ENCODE measurements at places on chromosomes 6 and 20. TPM values are rescaled to one million over a fixed set of nuclear protein-coding genes. Genes with fewer than 3 reads are reported as not detected.

Gene SAPCD1
- 9.9 TPM for total RNA-seq

Gene COL9A3
- total RNA-seq: 11.7 TPM

Gene ADISSP
- 75.7 TPM for total RNA-seq

Gene DEFB125
- total RNA-seq: not detected

Gene GABRR1
- total RNA-seq: 0.67 TPM

Gene NKX2-4
- 0.13 TPM for total RNA-seq

Gene B3GALT4
- 4.0 TPM for total RNA-seq

Gene TP53TG5
- total RNA-seq: 0.69 TPM

Gene KCNK16
- total RNA-seq: not detected

Gene TTK
- total RNA-seq: 62.5 TPM

Gene MCHR2
- total RNA-seq: not detected

Gene ALDH5A1
- 7.3 TPM for total RNA-seq

Gene SPATA25
- 2.0 TPM for total RNA-seq

Gene LINC00237
- not detected for total RNA-seq

Gene FAM50B
- 13.0 TPM for total RNA-seq
